ENCODE measurements at places on chromosomes 3 and 15.
A peak's percentile ranks its signal among the peaks of the same experiment; 100 is the strongest.

- DNase-seq, result no peak
Observed at GRCh38 chr15:66899555-66900350, 165.6 kb upstream of the SMAD3 start.

DNA sequence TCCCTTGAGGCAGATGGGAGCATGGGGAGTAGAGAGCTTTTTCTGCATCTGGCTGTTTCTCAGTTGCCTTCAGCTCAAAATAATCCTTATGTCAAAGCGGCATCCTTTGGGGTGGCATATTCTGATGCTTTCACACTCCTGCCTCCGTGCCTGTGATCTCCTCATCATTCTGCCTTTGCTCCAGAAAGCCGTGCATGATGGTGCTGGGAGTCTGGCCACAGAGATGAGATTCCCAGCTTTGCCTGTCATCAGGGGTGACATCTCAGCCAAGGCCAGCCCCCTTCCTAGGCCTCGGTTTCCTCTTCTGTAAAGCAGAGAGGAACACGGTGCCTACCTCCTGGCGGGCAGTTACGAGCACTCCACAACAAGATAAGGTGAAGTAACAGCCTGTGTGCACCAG, 96.3 kb upstream of the ALDH1A3 start:
- DNase-seq, result no peak

- DNase-seq, result no peak
Observed at GRCh38 chr3:110894574-110894973, 177.0 kb upstream of the NECTIN3 start.

GRCh38 chr3:100482176-100482575, 10.2 kb upstream of the TMEM45A start:
- DNase-seq, result no peak

GRCh38 chr15:85307687-85308045, 72.7 kb upstream of the AKAP13 start:
- DNase-seq, result no peak

- DNase-seq, result no peak
Observed at GRCh38 chr3:52874864-52875587, 22.3 kb downstream of the STIMATE start.

DNA sequence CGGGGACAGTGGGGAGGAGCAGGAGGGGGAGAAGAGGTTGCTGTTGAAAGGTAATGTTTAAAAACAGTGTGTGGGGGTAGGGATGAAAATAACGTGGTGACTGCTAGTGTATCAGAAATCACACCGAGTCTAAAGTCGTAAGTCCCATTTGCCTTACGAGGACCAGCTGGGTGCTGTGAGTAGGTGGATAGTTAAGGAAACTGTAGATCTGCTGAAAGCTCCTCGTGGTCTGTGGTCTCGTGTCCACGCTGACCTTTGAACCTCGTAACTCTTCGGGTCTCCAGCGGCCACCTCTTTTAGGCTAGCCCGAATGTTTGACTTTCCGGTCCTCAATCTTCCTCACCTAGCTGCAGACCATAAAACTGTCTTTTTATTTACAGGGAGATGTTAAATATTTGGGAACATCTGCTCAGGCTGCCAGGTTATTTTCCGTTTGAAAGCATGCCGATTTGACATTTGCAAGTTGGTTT, 29.3 kb upstream of the ST3GAL6 start:
- no peak for DNase-seq

- DNase-seq, result no peak
Observed at GRCh38 chr3:156489462-156489911, 65.4 kb downstream of the SSR3 start.

DNA sequence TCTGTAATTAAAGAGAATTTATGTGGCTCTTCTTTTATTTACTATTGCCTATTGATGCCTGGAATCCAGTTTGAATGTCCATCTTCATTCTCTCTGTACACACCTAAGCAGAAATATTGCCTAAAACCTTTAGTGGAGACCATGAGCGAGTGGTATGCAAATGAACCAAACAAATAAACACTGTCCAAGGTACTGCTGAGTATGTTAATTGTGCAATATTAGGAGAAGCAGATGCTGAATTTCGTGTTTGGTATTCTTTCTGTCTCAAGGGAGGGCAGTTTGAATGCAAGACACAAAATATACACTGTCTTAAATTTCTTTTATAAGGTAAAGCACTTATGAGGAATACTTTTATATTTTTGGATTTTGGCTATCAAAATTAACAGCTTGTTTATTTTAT, 440.9 kb downstream of the RBMS3 start:
- DNase-seq, result no peak

DNA sequence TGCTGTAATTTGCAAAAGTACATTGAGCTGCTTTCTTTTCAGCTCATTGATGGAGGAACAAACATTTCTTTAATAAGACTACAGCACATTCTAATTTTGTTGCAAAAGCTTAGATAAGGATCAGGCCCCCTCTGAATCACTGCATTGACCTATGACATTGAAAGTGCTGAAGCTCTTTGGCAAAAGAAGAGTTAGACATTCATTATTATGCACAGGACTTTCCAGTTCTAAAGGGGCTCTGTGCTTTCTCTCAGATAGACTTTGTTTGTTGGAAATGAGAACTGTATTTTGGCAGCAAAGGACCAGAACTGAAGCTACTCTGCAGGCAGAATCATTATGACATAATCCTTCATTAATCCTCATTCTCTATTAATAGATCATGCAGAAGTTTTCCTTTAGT, 252.9 kb upstream of the SOX2 start:
- DNase-seq, result no peak

- DNase-seq, result no peak
Observed at GRCh38 chr3:124599147-124599765, 131.0 kb upstream of the UMPS start.

DNA sequence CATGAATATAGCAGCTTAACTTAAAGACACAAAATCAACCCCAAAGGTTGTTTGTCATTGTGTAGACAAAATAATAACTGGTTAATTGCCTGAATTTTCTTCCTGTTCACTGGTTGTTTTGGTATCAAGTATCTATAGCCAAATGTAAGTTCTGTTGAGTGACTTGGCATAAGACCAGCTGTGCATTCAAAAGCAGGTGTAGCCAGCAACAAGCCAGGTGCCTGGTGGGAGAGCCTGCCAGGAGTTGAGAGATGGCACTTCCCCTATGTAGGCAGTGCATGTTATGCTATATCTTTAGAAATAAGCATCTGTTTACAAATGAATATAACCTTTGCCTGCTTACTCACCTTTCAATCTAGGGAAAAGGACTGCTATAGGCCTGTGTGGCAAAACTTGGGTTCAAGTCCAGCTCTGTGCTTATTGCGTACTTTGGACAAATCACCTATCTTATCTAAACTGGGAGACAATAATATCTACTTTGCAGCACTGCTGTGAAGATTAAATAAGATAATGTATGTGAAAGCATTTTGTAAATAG, 84.9 kb upstream of the TBL1XR1 start:
- DNase-seq, result peak; percentile 86

- no peak for DNase-seq
Observed at GRCh38 chr3:161600173-161600572, 103.6 kb downstream of the OTOL1 start.

DNA sequence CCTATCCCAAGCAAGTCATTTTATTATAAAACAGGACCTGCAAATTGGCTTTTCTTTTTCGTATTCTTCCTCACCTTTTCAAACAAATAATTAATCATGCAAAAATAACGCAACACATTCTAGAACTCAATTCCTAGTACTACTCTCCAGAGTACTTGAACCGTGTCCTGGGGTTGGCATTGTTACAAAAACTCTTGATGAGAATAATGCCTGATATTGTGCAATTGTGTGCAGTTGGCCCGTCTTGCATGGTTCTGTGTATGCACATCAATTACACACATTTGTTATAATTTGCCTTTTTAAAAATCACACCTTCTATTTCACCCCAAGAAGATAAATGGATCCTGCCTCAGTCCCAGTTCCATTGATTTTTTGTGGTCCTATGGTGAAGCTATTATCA, 205.4 kb downstream of the EPHB1 start:
- DNase-seq, result no peak

GRCh38 chr3:13785351-13785750, 94.5 kb downstream of the WNT7A start:
- DNase-seq, result no peak

GRCh38 chr15:43939070-43939469, 112.3 kb downstream of the WDR76 start:
- no peak for DNase-seq

DNA sequence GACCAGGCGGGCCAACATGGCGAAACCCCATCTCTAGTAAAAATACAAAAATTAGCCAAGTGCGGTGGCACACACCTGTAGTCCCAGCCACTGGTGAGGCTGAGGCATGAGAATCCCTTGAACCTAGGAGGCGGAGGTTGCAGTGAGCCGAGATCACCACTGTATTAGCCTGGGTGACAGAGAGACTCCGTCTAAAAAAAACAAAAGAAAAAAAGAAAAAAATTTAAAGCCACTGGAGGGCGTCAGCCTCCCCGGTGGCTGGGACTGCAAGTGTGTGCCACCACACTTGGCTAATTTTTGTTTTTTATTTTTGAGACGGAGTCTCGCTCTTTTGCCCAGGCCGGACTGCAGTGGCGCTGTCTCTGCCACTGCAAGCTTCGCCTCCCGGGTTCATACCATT, 7.9 kb downstream of the RTF1 start:
- DNase-seq, result no peak

GRCh38 chr15:49185473-49185872, 15.4 kb downstream of the GALK2 start:
- no peak for DNase-seq

- DNase-seq, result no peak
Observed at GRCh38 chr3:85161544-85161943, 202.8 kb downstream of the CADM2 start.

DNA sequence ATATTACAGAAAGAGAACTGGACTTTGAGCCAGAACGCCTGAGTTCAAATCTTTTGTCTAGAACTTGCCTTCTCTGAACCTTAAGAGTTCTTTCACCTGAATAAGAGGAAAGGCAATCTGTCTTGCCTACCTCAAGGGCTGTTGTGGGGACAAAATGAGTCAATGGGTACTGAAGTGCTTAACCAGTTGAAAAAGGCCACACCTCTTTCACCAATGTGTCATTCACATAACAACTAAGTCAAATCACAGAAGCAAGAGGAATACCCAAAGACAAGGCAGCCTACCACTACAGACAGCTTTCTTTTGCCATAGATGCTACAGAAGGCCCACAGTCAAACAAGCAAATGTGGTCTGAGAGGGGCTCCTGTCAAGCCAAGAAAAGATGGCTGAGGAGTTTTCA, 39.7 kb downstream of the NBEAL2 start:
- DNase-seq, result no peak

- DNase-seq, result no peak
Observed at GRCh38 chr15:56454836-56455235, 10.1 kb downstream of the MNS1 start.

GRCh38 chr3:187855131-187855530, 109.9 kb upstream of the BCL6 start:
- DNase-seq, result no peak

DNA sequence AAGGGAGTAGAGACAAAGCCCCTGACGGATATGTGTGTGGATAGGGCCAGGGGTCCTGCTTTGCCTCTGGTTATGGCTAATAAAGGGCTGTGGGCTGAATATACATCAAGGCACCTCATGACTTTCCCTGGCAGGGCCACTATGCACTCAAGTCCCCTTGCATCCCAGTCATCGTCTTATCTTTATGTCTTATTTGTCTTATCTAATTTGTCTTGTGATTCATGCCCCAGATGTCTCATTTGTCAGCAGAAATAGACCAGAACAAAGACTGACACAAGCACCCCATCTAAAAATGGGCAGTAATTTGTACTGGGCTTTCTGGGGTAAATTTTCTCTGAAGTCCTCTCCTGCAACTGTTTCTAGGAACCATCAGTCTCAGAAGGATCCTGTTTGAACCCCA, 68.6 kb downstream of the ITGA11 start:
- no peak for DNase-seq

DNA sequence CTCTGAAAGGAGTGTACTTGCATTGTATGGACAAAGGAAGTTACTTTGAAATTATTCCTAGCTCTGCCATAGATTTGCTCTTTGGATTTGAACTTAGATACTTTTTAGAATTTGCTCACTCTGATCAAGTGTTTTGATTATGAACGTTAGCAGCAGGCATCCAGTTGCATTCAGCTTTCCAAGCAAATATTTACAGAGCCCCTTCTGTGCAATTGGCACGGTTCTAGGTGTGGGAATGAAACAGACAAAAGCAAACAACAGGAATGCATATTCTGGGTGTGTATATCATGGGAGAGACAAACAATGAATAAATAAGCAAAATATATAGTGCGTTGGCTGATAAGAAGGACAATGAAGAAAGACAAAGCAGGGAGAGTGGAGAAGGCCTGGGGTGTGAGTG, 125.5 kb upstream of the ADAMTS9 start:
- no peak for DNase-seq

GRCh38 chr15:32870240-32871033, 152.6 kb downstream of the GREM1 start:
- no peak for DNase-seq

- DNase-seq, result no peak
Observed at GRCh38 chr3:188007897-188008296, 146.1 kb upstream of the LPP start.

- DNase-seq, result no peak
Observed at GRCh38 chr15:89140595-89140994, 52.3 kb downstream of the ABHD2 start.

- no peak for DNase-seq
Observed at GRCh38 chr3:164060923-164061322, 1017.4 kb downstream of the SI start.

- DNase-seq, result no peak
Observed at GRCh38 chr3:135310317-135310716, 515.3 kb downstream of the EPHB1 start.

- no peak for DNase-seq
Observed at GRCh38 chr3:180417241-180417640, 184.7 kb upstream of the TTC14 start.

GRCh38 chr3:57820479-57820878, 64.4 kb downstream of the SLMAP start:
- DNase-seq, result no peak

- no peak for DNase-seq
Observed at GRCh38 chr3:107409365-107409764, 32.1 kb downstream of the CCDC54 start.

DNA sequence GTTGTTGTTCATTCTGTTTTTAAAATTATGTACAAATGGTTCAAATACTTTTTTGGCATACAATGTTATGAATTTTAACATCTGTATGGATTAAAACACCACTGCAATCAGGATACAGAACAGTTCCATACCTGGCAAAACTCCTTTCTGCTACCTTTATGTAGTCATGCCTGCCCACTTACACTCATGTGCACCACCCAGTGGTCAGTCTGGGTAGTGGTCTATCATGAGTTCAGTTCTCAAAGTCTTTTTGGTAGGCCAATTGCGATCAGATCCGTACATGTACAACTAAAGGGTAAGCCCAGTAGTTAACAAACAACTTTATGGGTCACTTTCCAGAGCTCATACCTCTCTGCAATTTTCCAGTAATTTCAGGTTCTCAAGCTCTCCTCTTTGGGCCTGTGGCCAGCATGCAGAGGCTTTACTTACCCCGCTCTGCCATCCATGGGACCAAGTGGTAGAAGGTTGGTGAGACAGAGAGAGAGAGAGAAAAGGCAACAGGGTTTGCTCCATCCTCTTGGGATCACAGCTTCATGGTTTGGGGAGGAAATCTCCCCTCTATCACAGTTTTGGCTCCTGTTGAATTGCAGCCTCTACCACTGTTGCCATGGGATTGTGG, 63.9 kb upstream of the FAM98B start:
- DNase-seq, result no peak
